ENCODE measurements at places on chromosomes 2 and 18.

DNA sequence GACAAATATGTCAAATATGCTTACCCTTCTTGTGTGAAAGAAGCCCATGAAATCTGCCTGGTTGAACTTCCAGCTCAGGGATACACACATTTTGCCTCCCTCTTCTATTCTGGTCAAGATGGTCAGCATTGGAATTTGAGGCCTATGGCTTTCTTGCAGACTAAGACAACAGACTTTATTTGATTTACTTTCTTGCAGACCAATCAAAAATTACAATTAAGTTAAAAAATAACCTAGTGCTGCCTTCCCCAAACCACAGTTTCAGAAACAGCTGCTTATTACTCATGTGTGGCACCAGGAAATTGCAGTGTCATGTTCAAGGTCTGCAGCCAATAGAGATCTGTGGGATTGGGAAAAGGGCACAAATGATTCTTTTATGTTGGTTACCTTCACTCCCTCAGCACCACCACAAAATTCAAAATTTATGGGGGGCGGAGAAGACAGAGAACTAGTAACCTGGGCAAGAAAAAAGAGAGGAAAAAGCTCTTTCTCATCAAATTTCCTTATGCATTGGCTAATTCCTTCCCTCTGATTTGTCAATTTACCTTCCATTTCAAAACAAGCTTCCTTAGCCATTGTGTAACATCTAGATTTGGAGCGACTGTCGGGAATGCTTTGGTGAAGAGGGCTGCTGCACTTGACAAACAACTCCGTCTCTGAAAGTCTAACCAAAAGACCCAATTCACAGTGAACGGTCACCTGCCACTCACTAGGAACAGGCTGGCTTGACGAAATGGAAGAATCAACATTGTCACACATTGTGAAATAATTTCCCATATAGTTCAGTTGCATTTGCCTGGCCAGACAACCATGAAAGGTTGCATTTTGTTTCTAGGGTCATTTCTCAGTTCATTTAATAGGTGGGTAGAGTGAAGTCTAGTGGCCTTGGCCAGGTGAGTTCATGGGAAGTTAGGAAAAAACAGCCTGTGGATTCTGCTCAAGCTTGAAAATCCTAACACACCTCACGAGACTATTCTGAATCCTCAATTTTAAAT, 100.4 kb upstream of the FZD5 start:
- DNase-seq: no peak

DNA sequence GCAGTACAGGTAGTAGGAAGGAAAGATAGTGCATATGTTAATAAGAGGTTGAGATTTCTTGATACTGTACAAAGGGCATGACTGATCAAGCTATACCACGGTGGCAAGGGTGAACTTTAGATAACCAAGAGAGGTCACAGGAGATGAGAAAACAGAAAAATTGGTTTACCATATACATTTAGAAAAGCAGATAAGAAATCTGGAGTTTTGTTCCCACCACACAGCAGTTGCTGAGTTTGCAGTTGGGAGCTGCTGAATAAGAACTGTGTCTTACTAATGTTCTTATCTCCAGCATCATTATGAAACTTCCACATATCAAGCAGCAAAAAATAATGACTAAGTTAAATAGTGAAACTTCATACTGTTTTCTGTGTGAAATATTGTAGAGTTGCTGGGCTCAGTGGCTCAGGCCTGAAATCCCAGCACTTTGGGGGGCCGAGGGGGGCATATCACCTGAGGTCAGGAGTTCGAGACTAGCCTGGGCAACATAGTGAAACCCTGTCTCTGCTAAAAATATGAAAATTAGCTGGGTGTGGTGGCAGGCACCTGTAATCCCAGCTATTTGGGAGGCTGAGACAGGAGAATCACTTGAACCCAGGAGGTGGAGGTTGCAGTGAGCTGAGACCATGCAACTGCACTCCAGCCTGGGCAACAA, 12.0 kb upstream of the IMPACT start:
- peak; percentile 20 for DNase-seq

DNA sequence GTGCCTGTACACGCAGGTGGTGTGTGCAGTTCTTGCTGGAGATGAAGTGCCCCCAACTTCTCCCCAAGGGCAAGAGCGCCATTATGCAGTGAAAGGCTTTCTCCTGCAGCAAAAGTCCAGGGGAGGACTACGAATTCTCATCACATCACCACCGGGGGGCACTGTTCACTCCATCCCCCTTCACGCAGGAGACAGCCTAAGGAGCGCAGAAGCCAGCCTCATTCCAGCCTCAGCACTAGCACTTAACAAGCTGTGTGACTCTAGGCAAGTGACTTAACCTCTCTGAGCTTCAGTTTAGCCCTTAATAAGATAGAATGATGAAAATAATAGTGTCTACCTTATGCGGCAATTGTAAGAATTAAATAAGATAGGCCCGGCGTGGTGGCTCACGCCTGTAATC, 32.3 kb downstream of the DNMT3A start:
- peak; percentile 75 for DNase-seq

- no peak for DNase-seq
These were observed 139.9 kb upstream of the DOCK10 start for GRCh38 chr2:225182126-225182525.

DNA sequence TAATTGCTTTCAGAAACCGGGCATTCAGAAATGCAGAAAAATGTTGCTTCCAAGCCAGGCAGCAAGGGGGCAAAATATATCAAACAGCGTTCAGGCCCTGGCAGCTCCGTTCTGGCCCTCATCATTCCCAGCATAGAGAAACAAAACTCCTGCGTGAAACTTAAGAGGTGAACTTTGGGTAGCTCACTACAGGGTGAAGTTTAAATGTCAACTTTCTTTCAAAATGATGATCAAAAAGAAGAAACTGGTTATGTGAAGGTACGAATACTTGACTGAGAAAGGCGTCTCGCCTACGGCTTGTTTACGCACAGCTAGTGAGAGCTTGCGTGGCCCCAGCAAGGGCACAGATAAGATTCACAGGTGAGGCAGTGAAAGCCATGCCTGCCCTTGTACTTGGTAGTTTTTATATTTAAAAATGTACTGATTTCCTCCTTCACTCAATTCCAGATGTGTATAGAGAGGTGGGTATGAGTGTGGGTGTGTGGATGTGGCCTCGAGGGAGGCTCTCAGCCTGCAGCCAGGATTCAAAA, 127.5 kb downstream of the NFATC1 start:
- DNase-seq: peak; percentile 66

DNA sequence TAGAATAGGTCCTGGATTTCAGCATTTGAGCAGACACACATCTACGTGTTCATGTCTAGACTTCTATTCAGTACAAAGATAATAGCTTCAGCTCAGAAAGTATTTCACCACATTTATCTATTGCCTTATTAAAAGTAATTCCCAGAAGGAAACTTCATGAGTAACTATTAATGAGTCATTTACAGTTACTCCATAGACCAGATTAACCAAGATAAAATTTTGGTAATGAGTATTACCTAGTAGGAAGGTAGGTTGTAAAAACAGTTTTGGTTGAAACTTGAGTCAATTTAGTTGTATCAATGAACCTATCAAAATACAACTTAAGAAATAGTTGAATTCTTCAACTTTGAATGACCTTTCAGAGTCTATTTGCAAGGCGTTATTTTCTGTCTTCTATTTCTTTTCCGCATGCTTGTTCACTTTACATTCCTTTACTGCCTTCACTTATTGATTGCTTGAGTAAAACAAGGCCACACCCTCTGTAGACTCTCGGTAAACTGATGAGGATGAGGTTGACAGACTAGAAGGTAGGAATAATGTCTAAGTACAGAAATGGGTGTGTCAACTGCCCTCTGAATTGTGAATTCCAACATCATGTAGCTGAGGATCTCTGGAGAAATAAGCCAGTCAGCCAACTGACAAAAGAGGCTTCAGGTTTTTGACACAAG, 1165.6 kb upstream of the ZEB2 start:
- DNase-seq: no peak

GRCh38 chr18:42958353-42958752, 157.1 kb downstream of the RIT2 start:
- DNase-seq: no peak

DNA sequence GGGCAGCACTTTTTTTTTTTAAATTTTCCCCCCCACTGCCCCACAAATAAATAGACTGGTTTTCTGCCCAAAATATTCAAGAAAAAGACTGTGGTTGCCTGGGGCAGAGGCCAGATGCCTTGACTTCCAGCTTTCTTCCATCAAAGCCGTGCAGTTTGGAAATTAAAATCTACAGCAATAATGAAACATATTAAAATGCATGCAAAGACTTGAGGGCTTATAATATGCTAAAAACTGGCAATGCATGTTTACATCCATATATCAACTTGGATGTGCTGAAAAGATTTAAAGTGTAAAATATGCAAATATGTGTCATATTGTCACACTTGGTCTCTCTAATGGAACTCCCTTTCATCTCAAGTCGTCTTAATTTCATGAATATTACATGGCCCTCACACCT, 2036.2 kb upstream of the PIK3C3 start:
- no peak for DNase-seq

- no peak for DNase-seq
These were observed 30.5 kb upstream of the ITGAV start for GRCh38 chr2:186559370-186559769.

DNA sequence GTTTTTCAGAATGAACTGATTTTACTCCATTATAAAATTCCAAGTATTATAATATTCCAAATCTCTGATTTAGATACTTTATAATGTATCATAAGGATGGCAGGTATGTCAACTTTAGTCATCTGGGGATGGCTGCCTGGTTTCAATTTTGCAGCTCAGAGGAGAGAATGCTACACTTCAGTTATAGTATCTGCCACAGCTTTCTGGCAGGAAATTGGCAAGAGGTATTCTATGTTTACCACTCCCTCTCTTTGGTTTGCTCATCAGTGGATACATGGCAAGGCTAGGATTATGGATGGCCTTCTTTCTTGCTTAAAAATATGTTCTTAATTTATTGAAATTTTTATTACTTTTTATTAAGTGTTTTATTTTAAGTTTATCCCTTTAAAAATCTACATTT, 67.0 kb upstream of the TNFRSF11A start:
- no peak for DNase-seq

DNA sequence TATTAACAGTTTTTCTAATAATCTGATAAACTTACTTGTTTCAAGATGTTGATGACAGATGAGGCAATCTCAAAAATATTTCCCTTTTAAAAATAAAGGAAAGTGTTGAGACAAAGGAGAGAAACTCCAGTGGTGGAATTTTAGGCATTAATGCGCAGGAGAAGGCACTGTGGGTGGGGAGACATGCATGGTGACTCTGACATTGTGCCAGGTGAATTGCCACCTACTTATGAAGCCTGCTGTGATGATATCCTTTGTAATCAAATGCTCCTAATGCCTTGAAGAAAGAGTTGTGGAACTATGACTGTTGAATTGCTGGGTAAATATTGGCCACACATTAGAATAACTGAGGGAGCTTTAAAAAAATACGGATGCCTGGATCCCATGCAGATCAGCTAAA, 101.4 kb downstream of the PLA2R1 start:
- no peak for DNase-seq

GRCh38 chr18:73099759-73100158, 232.0 kb upstream of the NETO1 start:
- DNase-seq: no peak

DNA sequence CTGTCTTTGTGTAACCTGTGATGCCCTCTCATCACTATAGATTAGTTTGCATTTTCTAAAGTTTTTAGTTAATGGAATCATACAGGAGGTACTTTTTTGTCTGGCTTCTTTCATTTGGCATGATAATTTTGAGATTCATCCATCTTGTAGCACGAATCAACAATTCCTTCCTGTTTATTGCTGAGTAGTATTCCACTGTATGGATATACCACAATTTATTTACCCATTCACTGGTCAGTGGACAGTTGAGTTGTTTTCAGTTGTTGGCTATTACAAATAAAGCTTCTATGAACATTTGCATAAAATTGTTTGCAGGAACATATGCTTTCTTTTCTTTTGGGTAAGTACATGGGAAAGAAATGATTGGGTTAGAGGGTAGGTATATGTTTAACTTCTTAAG, 40.1 kb upstream of the ZNF396 start:
- DNase-seq: no peak

DNA sequence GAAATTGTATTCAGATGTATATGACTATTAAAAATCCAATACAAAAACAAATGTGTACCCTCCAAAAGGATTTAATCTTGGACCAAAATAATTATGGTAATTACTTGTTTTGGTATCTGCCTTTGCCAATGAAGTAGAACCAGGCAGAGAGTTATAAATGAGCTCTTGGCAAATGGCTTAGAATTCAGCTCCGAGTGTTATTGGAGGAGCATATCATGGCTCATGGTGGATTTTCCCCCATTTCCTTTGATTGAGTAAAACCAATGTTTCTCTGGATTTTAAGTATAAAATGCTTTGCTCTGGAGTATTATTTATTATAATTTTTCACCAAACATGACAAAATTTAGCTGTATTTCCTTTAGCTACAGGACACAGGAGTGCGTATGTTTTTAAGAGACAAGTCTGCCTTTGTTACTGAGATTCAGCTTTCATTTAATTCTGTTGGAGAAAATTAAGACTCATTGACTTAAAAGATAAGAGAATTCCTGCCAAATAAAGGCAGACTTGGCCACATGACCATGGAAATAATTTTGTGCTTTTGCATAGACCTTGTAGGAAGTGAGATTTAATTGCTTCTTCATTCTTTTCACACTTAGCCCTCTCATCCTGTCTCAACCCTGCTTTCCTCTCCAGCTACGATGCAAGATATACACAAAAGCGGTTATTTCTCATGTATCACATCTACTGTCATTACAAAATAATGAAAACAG, 281.0 kb upstream of the SOX11 start:
- no peak for DNase-seq

Measured in stimulated activated CD4-positive, alpha-beta T cell treated with anti-CD3 and anti-CD28 coated beads, Interleukin-4, amount 100 ng/mL, for 1 hour (primary cell).